ENCODE measurements at places on chromosomes 2 and 18.

DNA sequence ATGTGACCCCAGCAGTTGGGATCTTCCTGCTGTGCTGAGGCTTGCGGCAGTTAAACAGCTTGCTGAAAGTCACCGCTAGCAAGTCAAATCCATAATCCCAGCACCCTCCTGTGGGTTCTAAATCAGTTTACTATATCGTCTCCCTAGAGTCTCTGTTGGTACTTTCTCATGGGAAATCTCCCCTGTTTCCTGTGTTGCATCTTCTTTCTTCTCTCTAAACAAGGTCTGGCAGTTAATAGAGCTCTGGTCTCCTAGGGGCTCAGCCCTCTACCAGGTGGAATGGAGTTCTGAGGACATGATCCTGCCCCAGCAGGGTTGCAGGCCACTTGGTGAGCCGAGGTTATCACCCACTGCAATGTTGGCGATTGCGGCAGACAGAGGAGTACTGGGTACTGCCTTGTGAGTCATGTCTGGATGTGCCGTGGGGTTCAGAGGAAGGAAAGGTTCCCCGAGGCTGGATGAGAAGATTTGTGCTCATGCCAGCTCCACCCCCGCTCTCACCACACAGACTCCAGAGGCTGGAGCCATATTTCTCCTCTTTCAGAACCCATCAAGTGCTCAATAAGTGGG is 59.4 kb upstream of the SIX2 start:
- DNase-seq = no peak

- DNase-seq = no peak
Measured at GRCh38 chr2:86291328-86291662, 46.1 kb downstream of the REEP1 start.

DNA sequence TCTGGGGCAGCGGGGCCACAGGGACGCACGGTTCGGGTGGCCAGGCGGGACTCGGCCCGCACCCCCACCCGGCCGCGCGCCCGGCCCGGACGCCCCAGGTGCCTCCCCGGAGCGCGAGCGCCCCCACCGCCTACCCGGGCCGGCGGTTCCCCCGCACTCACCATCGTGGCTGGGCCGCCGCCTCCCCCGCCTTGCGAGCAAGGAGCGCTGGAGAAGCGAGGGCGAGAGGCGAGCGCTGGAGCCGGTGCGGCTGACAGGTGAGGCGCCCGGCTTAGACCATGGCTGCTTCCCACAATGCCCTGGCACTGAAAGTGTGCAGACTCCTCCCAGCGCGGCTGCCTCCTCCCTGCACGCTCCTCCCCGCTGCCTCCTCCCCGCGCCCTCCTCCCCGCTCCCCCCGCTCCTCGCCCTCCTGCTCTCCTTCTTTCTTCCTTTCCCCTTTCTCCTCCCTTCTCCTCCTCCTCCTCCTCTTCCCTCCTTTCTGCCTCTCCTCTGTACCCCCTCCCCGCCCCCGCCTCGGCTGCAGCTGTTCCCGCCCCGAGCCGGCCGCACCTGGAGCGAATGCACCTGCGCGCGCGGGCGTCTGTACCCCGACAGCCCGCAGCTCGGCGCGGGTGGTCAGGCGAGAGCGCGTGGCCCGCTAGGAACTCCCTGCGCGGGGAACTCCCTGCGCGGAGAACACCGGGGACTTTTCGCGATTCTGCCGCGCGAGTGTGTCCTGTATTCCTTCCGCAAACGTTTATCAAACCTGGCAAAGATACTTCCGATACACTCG is at the start of gene AP1S3:
Gene AP1S3, minus strand, starts transcription at position 296 of the 775 bp plus-strand sequence. Its CDS starts 132 bp downstream, at position 164.
- DNase-seq = peak; percentile 56

DNA sequence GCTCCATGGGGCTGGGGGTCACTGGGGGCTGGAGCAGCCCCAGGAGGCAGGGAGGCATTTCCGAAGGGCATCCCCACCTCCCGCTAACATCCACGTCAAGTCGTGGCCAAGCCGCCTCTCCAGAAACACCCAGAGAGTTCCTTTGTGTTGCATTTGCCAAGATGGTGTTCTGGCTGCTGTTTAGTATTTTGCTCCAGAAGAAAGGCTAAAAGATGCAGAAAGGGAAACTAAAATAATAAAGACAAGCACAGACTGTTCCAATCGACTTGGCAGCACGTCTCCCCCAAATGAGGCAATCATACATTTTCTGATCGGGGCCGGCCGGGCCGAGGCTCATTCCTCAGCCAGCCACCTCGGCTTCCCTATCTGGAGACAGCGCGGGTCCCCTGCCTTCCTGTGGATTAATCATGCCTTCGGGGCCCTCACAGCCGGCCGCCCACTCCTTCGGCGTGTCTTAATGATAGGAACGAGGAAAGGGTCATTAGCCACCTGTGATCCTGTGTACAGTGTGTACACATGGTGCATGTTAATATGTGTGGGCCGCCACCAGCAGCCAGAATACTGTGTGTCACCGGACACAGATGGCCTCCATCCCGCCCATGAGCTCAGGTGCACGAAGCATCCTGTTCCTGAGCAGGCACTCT is 169.2 kb downstream of the KLHL29 start:
- DNase-seq = no peak

DNA sequence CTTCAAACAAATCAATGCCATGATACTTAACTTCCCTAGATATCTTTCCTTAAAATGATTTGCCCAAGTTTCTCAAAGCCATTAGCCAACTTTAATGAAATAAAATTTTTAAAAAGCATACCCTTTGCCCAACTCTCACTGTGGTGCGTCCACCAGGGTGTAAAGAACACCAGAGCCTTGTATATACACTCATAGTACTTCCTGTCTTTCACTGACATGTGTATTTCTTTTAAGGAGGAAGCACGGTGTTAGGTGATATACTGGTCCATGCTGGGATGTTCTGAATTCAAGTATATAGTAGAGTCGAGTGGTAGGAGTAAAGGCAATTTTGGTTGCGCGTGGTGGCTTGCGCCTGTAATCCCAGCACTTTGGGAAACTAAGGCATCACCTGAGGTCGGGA is 22.7 kb downstream of the AAK1 start:
- no peak for DNase-seq

- no peak for DNase-seq
Measured at GRCh38 chr2:2293527-2294089, 37.5 kb downstream of the MYT1L start.
